ENCODE measurements at places on chromosomes 1 and 21.

DNA sequence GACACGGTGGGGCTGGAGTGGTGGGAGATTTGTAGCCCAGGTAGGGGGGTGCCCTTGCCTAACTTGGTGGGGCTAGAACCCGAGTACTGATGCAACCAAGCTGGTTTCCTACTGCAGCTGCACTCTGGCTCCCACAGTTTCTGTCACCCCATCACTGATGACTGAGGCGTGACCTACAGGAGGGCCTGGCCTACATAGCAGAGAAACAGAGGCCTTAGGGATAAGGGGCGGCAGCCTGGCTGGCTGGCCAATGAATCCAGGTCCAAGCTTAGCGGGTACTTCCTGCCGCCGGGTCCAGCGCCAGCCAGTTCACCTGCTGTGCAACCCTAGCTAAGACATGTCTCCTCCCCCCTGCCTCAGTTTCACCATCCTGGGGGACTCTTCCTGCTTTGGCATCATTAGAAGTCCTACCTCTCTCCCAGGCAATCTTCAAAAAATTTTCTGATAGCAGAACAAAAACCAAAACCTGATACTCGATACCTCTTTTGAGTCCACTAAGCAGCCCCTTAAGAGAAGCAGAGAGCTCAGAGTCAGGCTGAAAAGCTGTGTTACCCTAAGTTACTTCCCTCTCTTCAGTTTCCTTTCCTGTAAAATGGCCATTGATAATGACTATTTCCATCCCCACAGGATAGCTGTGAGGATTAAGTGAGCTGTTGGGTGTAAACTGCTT is 27.3 kb upstream of the RNF19B start:
- no peak for DNase-seq

- DNase-seq: no peak
These were observed 43.5 kb upstream of the TTC39A start for GRCh38 chr1:51373898-51374297.

DNA sequence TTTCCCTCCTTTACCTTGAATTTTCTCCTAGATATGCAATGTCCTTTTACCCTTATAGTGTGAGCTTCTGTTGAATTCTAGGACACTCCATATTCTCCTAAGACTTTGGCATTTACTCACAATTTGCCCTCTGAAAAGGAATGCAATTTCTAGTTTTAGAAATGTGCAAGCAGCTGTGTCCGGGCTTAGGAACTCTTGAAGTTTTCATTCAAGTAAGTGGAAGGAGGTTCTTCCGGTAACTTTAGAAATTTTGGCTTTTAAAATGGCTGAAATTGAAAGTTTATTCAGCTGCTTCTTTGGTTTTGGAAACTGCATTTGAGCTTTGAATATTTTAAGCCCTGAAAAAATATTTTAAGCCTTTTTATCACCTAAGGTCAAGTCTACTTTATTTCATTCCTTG is 56.3 kb downstream of the DPH5 start:
- no peak for DNase-seq

DNA sequence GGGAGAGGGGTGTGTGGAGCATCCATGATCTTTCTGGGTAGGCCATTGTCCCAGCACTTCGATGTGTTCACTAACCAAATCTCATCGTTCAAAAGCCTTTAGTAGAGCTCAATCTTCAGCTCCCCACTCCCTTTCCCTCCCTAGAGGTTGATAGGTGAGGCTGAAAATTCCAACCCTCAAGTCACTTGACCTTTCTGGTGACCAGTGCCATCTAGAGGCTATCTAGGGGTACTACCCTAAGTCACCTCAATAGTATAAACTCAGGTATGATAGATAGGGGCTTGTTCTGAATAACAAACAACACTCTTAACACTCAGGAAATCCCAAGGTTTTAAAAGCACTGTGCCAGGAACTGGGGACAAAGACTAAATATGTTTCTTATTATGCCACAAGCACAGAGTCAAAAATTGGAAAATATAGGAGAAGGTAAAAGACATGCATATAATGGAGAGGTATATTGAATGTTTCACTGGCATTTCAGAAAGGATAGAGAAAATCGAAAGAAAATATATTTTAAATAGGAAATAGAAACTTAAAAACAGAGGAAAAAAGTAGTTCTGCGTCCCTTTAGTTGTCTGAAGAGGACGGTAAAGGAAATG is 42.9 kb upstream of the CD53 start:
- no peak for DNase-seq

GRCh38 chr1:20644416-20644815 is 11.2 kb downstream of the PINK1 start:
- no peak for DNase-seq

DNA sequence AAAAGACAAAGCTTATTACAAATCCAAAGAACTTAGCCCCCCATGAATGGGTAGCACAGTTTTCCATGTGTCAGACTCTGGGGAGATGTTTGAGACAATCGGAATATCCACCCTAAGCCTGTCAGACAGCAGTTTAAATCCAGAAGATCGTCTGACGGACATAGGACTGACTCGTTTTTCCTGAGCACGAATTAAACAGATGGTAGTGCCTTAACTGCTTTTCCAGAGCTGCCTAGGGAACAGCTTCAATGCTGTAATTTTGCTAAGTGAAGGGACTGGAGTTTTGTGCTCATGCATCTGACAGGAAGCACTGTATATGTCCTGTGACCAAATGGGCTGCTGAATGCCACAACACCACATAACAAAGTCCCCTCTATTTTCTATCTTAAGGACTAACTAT is 48.6 kb downstream of the PCNX2 start:
- no peak for DNase-seq

- DNase-seq: no peak
These were observed 10.3 kb downstream of the DMRTA2 start for GRCh38 chr1:50412813-50413476.

- no peak for DNase-seq
These were observed 7.4 kb downstream of the GBP4 start for GRCh38 chr1:89191314-89191713.

DNA sequence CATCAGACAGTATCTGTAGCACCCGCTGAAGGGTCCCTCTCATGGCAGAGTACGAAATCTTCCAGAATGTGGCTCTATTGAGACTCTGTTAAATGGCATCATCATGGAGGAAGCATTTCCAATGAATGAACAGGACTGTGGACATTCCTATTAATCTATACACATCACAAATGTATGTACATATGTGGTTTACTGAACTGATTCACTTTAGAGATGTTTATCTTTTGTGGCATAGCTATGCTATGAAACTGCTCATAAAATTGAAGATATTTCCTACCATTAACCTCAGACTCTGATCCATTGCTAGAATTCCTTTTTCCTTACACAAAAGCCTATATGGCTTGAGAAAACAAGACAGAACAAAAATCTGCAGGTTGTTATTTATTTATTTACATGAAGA is 259.6 kb upstream of the RRP15 start:
- DNase-seq: no peak

DNA sequence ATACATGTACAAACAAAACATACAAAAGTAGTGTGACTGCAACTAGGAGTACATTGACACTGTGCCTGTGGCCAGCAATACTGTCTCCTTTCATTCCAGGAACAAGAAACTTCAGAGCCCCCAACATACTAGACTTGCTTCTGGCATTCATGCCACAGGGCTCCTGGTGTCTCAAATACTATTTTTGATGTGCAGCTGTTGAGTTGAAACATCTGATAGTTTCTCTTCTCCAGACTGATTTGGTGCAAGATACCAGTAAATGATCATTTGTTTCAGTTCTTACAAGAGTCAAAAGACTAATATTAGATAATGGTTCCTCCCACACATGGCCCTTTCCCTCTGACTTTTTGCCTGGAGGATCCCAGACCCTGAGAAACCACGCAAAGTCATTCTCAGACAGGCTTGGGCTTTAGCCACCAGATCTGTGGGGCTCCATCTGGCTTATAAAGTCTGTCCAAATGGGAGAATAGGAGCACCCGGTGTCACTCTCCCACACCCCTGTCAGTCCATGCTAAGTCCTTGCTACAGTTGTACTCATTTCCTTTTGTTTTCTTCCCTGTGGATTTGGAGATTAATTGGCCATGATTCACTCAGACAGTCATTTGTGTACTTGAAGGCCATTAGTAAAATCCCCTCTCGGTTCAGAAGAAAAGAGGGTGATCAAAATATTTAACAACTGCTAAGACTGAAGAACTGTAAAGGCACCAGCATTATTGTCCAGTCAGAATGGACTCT is 163.5 kb upstream of the RUNX1 start:
- DNase-seq: no peak

DNA sequence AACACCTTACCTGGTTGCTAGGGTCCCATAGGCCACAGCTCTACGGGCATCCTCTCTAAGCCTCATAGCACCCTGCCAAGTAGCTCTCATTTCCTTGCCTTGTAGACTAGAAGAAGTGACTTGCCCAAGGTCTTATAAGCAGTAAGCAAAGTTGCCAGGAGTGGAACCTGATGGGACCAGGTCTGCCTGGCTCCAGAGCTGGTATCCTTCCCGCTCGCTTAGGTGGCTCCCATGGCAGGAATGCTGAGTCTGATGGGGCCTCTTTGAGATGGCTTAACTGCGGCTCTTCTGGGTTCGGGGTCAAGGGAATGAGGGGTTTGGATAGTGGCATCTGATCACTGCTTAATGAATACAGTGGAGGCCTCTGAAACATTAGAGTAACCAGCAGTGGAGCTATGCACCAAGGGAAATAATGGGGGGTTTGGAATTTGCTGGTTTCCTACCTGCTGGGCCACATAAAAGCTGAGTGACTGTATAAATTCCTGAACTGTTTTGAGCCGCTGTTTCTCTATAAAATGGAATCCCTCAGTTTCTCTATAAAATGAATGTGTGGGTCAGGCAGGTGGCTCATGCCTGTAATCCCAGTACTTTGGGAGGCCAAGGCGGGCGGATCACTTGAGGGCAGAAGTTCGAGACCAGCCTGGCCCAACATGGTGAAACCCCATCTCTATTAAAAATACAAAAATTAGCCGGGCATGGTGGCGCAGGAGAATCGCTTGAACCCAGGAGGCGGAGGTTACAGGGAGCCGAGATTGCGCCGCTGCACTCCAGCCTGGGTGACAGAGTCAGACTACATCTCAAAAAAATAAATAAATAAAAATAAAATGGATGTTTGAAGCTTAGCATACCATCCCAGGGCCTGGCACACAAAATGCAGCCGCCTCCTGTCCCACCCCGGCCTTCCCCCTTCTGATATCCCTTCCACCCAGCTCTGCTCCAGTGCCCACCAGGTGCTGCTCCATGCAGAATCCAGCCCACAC is 12.4 kb downstream of the FAM151A start:
- DNase-seq: no peak

DNA sequence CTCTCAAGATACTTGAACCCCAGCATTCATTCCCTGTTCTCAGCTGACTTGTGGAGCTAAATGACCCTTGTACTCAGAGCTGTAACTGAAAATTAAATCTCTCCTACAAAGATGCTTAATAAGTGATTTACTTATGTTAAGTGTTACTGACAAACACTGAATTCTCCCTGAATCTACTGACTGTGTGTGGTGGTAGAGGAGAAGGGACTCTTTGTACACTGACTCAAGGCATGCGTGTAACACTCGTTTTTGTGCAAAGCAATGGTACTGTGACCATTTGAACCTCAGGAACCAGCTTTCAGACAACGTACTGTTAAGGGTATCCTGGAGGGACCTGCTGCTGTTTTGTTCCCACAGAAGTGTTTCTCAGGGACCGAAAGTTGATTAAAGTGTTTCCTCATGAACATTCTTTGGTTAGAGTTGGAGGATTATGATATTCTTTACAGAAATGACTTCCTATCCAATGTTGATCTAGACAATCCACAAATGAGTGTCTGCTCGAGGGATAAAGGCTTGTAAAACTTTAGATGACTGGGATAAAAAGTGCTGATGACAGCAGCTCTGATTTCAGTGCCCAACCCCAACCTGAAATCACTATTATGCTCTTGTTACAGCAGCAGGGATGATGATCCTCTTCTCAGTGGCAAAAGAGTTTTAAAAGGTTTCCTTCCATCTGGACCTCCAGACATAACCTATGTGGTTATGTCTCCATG is 12.8 kb downstream of the RGL1 start:
- DNase-seq: no peak

DNA sequence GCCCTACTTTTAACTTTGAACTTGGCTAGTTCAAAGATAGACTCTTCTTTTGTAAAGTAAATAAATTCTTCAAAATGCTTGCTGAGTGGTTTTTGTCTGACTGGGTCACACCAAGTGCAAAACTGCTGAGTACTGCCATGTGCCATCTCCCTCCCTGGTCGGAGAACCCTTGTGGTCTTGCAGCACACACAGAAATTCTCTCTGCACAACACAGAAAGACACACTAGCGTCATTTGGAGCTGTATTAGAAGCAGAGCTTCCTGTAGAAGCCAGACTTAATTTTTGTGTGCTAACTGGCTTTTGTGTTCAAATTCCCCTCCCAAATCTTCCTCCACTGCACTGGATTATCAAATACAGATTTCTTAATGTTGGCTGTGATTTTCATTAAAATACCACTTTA is 2.5 kb downstream of the PSMB4 start:
- DNase-seq: no peak

DNA sequence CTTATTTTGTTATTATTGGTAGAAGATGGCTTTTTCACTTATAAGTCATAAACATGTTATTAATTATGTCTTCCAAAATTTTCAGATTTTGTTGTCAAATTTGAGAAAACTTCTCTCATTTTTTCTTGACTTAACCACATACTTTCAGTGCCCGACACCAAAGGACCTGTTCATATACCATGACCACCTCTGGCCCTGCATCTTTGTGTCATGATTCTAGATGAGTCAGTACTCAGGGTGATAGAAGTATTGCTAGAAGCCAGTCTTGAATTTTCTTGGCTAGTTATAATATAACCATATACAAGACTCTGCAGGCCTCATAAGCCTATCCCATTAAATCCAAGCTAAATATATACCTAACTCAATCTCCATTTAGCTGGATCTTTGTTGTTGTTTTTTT is 35.4 kb upstream of the DPH5 start:
- no peak for DNase-seq

- no peak for DNase-seq
These were observed 218.5 kb downstream of the PLA2G4A start for GRCh38 chr1:187047298-187047697.

DNA sequence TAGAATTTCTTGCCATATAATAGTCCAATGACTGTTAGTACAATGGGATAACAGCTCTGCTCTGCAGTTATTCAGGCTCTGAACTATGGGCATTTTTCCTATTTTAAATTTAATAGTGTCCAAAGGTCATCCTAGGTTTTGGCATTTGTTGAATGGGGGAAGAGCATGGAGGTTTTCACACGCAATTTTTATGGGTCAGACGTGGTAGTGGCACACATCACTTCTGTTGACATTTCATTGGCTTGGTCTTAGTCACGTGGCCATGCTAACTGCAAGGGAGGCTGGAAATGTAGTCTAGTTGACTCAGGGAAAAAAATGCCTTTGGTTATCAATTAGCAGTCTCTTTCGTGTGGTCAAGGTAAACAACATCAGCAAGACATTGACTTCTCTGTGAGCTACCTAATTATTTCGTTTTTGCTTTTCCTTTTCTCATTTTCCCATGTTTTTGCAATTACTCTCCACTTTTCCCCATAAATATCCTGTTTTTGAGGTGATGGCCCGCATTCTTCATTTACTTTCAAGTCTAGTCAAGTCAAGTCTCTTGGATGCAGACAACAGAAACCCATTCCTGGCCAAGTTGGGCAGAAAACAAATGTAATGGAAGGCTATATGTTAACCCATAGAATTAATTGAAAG is 82.8 kb downstream of the DYRK1A start:
- DNase-seq: no peak

All from mucosa of gallbladder (tissue), 1 donor.